ENCODE measurements at places on chromosomes 13 and 19.

GRCh38 chr19:47155148-47155547, 24.5 kb downstream of the SAE1 start:
- no peak for DNase-seq

DNA sequence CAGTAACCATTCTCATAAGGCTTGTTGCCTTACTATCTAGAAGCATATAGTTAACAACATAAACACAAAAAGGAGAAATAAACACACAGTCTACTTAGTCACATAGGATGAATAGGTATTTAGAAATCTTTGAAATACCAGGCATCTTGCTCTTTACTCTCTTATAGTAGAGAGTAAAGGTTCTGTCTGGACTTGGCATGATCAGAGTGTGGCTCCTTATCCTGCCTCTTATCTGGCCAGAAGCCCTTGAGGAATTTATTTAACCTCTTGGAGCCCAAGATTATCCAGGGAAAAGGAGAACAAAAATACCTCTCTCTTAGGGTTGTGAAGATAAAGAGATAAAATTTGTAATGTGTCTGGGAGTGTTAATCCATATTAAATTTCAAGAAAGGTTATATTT, 100.2 kb upstream of the MBNL2 start:
- no peak for DNase-seq

GRCh38 chr13:60273971-60274527, 110.3 kb upstream of the DIAPH3 start:
- no peak for DNase-seq

DNA sequence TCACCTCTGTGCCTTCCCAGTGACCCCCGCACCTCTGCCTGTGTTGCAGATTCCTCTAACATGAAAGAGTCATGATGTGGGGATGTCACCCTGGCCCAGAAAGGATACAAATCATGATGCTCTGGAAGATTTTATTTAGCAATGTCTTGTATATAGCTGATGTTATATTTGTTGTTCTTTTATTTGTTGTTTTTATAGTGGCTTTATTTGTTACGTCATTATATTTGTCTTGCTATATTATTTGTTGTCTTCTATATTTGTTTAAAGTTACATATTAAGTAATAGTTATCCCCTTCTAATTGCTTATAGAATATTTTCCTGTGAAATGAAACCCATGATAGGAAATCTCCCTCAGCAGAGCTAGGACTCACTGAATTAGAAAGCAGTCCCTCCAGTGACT, 1149.2 kb downstream of the UQCRFS1 start:
- no peak for DNase-seq

GRCh38 chr13:110311443-110312338, 4.6 kb downstream of the COL4A2 start:
- DNase-seq: no peak
